ENCODE measurements at places on chromosomes 12 and 14.
A peak's percentile ranks its signal among the peaks of the same experiment; 100 is the strongest.

GRCh38 chr12:67761566-67761965 is 113.0 kb downstream of the DYRK2 start:
- no peak for DNase-seq

GRCh38 chr12:69019910-69020309 is 86.9 kb upstream of the CPM start:
- DNase-seq = no peak

GRCh38 chr12:70648191-70648590 is 11.0 kb upstream of the PTPRB start:
- DNase-seq = no peak

DNA sequence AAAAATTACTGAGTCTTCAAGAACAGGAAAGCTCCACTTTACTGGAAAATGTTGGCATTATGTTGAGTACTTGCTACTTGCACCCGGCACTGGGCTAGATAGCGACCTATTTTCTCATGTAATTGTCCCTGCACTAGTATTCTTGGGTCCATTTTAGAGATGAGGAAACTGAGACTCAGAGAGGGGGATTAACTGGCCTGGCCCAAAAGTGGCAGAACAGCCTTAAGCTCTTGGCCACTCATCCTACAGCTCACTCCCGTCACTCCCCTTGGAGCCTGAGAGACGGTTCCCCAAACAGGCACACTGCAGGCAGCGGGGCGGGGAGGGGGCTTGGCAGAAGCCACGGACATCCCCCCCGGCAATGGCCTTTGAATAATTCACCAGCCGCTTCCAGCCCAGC is 113.9 kb downstream of the SCARB1 start:
- DNase-seq = no peak

DNA sequence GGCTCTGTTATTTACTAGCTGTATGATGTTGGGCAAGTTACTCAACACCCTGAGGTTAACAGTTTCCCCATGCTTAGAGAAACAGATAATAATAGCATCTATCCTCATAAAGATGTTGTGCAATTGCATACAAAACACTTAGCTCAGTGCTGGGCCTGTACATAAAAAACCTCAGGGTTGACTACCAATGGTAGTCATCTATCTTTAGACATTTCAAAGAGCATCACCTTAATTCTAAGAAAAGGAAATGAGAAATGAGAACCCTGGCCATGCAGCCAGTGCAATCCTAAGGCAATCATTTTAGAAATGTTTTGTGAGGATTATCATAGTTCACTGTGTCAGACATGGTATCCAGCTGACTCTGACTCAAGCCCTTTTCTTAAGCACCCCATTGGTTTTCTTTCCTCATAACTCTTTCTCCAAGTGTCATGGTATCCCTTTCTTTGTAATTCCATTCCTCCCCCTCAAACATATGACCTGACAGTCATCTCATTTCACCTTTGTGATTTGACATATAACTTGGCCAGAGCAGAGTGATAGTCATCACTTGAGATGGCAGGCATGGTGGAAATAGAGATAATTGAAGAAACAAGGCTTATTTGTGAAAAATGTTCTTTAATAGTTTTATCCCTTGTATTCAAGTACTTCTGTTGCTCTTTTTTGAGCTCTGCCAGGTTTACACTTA is 29.5 kb upstream of the OSBPL8 start:
- DNase-seq = no peak

DNA sequence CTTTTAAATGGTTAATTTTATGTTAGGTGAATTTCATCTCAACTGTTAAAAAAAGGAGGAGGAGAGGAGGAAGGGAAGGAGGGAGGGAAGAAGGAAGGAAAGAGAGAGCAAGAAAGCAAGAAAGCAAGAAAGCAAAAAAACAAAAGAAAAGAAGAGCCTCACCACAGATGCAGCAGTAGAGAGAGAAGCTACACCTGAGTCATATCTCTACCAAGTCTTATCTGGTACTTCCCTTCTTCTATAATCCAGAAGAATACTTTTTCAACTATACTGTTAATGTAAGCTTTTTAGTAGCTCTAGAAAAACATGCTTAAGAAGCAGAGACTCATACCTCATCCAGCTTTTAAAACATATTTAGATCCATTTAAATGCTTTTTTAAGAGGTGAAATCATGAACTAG is 5.6 kb upstream of the IL26 start:
- DNase-seq = no peak

- no peak for DNase-seq
These were observed 83.7 kb upstream of the BTG1 start for GRCh38 chr12:92229381-92229780.

DNA sequence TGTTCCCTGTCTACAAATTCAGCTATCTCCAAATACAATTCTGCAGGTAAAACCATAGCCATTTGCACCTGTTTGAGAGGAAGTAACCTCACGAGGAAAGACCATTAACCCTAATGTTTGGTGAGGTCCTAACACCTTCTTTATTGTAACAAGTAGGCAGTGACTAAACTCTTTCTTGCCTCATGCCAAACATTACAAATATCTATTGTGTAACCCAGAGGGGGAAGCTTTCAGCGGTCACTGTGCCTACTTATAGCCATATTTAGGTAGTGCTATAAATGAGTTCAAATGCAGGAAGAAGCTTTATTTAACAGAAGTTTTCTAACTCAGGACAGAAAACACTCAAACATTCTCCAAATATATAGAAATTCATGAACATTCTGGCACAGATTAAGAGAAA is 252.7 kb downstream of the LRFN5 start:
- DNase-seq = no peak

- no peak for DNase-seq
These were observed 472.1 kb downstream of the BCL11B start for GRCh38 chr14:98799891-98800290.

- DNase-seq = no peak
These were observed 68.7 kb downstream of the RFX4 start for GRCh38 chr12:106651552-106651951.

DNA sequence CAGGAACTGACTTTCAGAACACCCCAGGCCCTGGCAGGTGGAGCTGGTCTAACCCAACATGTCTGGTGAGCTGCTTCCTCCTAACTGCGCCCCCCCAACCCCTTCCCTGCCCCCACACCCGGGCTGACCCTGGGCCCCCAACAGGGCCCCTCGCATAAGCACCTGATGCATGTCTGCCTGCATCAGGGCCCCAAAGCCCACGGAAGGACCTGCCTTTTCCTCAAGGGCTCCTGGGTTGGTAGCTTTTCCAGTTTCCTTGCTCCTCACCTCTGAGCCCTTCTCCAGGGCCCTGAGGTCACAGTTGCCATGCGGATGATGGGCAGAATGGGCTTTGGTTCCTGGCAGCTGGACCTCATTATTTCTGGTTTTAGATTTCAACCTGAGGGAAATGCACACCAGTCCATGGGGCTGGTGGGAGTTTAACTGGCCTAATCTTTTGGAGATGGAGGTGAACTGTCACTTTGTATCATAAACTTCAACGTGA is 18.5 kb downstream of the TESC start:
- DNase-seq = peak; percentile 24

GRCh38 chr12:93139028-93139665 is 210.1 kb upstream of the EEA1 start:
- DNase-seq = no peak

DNA sequence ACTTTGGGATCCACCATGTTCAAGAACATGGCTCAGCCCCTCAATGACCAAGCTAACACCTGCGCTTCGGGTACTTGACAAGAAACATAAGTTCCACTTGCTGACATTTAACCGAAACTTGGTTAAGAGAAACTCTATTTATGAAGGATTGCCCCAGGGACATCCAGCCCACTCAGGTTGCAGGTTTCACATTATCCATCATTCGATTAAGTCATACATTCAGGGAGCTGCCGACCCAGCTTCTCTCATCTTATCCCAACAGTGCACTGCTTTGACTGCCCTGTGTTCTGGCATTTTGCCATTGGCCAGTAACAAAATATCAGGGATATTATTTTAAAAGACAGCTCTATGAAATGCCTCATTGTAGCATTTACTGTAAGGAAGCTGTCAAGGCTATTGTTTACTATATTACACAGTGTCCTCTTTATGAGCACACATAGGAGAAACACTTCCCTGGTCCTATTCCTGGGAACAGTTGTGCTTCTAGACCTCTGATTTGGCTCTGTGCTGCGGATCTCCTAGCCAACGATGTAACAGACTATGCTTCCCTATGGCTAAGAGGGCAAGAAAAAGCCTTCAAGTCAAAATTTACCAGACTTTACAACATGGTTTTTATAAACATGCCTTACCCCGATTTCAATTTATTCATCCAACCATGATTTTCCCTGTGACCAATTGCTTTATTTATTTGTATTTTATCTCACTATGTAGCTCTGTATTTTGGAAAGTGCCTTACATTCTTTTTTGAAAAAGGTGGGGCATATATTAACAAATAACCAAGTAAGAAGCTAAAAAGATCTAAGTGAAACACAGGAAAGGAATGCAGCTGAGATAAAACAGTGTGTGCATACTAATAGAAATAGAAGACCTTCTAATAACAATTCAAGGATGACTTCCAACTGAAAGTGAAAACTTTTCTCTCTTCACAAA is 109.3 kb downstream of the ITPR2 start:
- DNase-seq = no peak

DNA sequence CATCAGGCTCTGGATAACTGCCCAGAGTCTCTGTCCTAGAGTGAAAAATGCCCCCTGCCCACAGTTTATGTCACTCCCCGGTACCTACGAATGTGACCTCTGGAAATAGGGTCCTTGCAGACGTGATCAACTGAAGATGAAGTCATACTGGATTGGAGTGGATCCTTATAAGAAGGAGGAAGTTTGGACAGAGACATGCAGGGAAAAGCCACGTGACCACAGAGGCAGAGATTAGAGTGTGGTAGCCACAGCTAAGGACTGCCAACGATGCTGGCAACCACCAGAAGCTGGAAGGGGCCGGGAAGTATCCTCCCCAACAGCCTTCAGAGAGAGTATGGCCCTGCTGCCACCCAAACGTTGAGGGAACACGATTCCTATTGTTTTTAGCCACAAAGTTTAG is 101.2 kb upstream of the NCOR2 start:
- DNase-seq = no peak

GRCh38 chr14:24576771-24577170 is 721 bp upstream of the CTSG start:
- no peak for DNase-seq

DNA sequence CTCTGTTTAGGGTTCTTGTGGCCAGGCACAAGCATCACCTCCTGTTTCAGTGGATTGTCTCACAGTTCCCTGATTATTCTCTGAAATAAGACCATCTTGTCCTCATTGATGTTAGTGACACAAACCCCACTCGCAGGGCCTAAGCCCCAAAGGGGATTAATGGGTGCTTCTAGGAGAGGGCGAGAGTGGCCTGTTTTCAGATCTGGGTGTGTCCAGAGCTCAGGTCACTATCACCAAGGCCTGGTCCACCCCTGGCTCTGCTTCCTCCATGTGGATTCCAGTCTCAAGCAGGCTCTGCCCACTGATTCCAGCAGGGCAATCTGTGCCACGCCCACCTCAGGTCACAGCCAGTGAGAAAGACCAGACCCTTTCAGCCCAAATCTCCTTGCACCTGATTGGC is 361.9 kb downstream of the ADGRD1 start:
- no peak for DNase-seq

GRCh38 chr12:59365133-59365532 is 230.7 kb upstream of the SLC16A7 start:
- no peak for DNase-seq

DNA sequence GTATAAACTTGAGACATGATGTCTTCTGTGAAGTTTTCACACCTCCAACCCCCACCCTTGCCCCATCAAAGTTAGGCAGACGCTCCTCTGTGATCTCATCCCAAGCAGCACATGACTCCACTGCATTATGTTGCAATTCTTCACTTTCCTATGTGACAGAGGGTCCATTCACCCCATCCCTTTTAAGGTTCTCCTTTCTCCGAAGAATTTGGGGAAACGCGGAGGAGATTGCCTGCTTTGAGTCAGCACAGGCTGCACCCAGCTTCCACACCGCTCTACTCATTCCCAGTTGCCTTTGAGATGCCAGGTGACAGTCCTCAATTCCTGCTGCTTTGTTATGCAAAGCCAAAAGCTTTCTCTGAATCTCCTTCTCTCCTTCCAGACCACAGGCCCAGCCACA is 61.8 kb downstream of the PHLDA1 start:
- no peak for DNase-seq

GRCh38 chr12:128483526-128484255 is 216.7 kb downstream of the TMEM132C start:
- DNase-seq = no peak

GRCh38 chr12:121451961-121452339 is 52.0 kb downstream of the RNF34 start:
- no peak for DNase-seq

- DNase-seq = no peak
These were observed 22.9 kb downstream of the CPSF2 start for GRCh38 chr14:92144708-92145107.

DNA sequence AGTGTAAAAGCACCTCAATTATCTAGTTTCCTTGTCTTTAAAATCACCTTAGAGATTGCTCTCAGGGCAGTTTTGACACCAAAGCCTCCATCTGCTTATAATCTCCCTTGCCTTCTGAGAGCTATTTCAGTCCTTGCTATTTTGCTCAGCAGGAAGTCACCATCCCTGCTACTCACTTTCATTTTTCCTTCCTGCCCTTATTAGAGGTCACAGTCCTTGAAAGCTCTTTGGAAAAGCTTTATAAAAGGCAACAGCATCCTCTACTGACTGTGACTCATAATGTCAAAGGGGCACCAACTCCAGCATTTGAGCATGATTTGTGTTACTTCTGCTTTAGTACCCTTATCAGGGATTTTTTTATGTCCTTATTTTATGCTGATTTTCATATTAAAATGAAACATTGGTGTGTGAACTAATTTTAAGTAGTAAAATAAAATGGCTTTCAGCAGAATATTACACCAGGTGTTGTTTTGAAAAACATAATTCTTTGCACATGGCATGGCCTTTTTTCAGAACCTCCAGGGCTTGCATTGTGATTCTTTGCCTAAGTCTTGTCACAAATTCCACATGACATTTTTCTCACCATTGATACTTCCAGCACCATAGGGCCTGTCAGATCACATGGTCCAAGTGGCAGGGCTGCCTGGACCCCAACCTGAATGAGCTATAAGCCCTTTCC is 213.0 kb downstream of the ADAMTS20 start:
- DNase-seq = peak; percentile 7

- DNase-seq = no peak
These were observed 52.7 kb downstream of the PLBD1 start for GRCh38 chr12:14514946-14515345.

DNA sequence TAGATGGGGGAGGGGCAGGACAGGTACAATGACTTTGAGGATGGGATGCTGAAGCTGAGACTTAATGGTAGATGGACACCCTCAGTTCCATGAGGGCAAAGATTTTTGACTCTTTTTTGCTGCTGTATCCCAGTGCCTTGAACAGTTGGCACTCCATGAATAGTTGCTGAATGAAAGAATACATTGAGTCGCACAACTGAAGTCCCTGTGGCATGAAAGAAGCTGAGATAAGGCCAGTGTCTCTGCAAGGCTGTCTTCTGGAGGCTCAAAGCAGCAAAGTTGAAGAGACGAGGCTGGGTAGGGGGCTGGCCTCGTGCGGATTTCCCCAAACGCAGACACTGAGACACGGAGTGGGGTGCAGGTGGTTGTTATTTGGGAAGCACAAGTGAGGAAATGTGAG is 179.3 kb downstream of the ADCK1 start:
- DNase-seq = no peak

Measured in DMS 273 treated with DMSO at 0.1 percent for 48 hours (cell line).